Uterus (tissue), 4 donors: ENCODE measurements at places on chromosomes 13 and 19. TPM values are rescaled to one million over a fixed set of nuclear protein-coding genes. Genes with fewer than 3 reads are reported as not detected.

The PTPRH gene
- total RNA-seq: 0.29 TPM

The ZNF816 gene
- total RNA-seq: 25.4 TPM

The OR7D2 gene
- not detected for total RNA-seq

The LILRA2 gene
- total RNA-seq: 1.6 TPM

GRCh38 chr13:109412283-109412901, 374.0 kb downstream of the IRS2 start:
- DNase-seq: peak; percentile 23

The CEACAM16 gene
- not detected for total RNA-seq

DNA sequence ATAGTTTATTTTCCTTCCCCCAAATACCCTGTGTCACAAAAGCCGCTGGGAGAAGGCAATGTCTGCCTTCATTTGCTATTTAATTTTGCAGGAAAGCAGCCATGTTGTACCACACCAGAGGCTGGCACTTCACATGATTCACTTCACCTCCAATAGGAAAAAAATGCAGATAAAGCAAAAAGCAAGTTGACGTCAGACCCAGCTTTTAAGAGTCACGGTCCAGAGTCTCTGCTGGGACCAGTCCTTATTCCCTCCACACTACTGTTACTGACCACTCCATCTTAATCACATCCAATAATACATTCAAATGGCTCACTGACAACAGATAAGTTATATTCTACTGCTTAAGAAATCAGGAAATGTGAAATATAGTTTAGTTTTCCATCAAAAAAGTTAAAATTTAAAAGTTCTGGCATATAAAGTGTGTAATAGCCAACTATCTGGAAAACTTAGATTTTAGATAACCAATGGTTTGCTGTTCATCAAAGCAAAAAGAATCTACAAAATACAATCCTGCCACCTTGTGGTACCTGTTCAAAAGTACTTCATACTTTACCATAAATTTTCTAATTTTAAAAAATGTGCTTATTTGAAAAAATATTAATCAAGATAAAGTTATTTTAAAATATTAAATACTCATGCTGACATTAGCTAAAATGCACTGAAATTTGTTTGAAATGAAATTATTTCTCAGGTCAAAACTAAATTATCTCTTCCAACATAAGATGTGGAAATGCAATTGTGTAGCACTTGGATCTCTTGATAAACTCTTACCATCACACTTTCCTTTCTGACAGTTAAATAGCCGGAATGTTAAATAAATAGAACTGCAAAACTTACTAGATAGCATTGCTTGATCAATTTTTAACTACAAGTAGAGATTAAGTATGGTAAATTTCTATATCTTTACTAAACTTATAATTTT, 97.3 kb downstream of the SERP2 start:
- DNase-seq: no peak

DNA sequence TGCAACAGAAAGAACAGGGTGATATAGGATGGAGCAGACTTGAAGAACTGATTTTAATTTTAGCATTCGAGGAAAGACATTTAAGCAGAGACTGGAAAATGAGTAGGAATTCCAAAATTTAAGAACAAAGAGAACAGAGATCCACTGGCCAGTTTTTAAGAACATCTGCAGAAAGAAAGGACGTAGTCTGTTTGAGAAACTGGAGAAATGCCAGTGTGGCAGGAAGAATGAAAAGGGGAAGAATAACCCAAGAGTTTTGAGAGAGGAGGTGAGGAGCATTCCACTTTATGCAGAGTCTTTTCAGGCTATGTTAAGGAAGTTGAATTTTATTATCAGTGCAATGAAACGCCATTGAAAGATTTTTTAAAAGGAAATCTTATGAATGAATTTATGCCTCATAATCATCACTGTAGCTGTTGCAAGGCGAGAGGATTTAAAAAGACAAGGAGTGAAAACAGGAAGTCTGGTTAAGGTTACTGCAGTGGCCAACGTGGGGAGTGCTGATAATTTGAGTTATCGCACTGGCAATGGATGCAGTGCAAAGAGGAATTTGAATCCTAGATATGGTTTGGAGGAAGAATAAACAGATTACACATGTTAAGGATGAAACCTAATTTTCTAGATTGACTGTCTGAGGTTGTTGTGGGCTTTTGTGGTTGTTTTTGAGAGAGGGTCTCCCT, 253.8 kb downstream of the DACH1 start:
- no peak for DNase-seq

- peak; percentile 95 for DNase-seq
Observed at GRCh38 chr19:17135001-17135853, 59.6 kb downstream of the MYO9B start.

- no peak for DNase-seq
Observed at GRCh38 chr19:9381361-9381785, 18.6 kb downstream of the ZNF177 start.

DNA sequence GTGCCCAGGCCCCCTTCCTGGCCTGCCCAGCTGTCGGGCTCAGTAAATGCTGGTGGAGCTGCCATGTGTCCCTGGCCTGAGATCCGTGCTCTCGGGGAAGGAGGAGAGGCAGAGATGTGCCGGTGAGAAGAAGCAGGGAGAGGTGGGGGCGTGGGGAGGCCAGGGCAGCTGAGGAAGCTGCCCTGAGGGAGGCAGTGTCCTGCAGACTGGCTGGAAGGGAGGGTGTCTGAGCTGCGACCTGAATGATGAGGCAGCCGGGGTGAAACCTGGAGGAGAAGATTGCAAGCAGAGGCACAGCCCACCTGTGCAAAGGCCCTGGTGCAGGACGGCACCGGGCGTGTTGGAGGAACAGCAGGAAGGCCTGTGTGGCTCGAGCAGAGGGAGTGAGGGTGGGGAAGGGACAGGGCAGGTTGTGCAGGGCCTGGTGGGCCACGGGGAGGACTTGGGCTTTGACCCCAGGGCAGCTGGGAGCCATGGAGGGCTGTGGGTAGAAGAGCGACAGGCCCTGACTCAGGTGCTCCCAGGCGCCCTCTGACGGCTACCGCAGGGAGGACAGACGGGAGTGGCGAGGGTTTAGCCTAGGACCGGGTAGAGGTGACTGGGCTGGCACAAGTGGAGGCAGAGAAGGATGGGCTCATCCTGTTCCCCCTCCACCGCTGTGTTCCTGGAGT, 14.0 kb upstream of the CELF5 start:
- peak; percentile 31 for DNase-seq

GRCh38 chr13:35711909-35712308, 235.4 kb upstream of the MAB21L1 start:
- no peak for DNase-seq

DNA sequence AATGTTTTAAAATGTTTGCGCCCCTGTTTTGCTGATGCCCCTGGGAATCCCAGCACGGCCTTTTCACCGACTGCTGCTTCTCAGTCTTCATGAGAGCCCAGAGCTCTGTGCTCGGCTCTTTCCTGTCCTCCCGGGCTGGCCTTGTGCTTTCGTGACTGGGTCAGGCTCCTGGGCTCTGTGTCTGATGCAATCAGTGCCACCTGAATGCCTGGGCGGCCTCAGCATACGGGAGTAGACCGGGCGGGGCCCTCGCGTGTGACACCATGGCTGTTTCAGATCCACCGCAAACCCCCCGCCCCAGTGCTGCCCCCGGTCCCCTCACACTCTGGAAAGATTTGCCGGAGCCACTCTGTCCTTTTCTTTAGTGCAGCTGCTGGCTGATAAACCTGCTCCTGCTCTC, 21.4 kb downstream of the PABPC3 start:
- DNase-seq: no peak

The TPTE2 gene
- total RNA-seq: not detected

GRCh38 chr13:99542788-99543406, 41.6 kb downstream of the TM9SF2 start:
- DNase-seq: no peak

DNA sequence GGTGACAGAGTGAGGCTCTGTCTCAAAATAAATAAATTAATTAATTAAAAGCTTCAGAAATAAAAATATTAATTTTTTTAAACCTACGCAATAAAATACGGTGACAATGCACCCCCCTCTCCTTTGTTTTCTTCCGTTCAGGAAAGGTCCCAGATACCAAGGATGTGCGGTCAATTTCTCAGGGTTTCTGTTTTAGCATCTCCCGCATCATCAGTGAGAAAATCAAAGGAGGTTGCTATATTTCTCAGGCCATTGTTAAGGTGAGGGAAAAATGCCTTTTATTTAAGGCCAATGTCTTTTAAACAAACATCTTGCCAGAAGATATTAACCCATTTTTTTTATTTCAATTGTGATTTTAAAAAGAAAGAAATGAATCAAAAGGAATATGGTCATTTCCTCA, 111.7 kb downstream of the INSR start:
- DNase-seq: no peak

DNA sequence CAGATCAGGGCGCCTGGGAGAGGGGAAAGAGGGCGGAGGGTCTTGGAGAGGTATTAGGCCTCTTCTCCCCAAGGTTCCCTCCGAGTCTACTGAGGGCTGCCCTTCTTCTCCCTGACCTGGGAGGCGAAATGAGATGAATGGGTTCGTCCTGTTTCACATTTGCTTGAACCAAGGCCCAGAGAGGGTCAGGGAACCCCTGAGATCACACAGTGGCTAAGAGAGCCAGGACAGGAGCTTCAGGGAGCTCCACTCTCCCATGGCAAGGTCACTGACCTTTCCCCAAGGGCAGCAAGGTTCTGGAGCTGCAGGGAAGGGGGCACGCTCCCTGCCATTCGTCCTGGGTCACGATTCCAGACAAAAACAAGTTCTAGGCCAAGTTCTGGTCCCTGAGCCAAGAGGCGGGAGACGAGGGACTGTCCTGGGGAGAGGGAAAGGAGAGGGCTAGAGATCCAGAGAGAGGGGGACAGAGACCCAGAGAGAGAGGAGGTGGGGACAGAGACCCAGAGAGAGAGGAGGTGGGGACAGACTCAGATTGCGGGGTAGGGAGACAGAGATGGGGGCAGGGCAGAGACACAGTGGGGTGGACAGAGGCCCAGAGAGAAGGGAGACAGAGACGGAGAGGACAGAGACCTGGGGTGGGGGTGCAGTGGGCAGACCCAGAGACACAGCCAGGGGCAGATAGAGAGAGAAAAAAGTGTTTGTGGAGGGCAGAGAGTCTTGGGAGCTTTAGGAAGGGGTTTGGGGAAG, 541 bp downstream of the ASPDH start:
- DNase-seq: no peak
